Suppressor macrophage treated with lipopolysaccharide for 1 hour (primary cell): ENCODE measurements at places on chromosomes 2 and 18.

- peak; percentile 69 for DNase-seq
These were observed 61.9 kb upstream of the CREB1 start for GRCh38 chr2:207467716-207468347.

GRCh38 chr2:99180755-99181623, at the start of the genes MITD1 and MRPL30:
Gene MITD1, minus strand, starts transcription at chr2:99181058. Its CDS starts 77 bp downstream, at chr2:99180981.
Gene MRPL30, plus strand, starts transcription at chr2:99181184. Its CDS starts 5,020 bp downstream, at chr2:99186204.
- peak; percentile 97 for DNase-seq

- DNase-seq = no peak
These were observed 742.6 kb upstream of the HS6ST1 start for GRCh38 chr2:129061069-129061768.

GRCh38 chr18:63320975-63321265, 1.4 kb upstream of the BCL2 start:
- DNase-seq = no peak

DNA sequence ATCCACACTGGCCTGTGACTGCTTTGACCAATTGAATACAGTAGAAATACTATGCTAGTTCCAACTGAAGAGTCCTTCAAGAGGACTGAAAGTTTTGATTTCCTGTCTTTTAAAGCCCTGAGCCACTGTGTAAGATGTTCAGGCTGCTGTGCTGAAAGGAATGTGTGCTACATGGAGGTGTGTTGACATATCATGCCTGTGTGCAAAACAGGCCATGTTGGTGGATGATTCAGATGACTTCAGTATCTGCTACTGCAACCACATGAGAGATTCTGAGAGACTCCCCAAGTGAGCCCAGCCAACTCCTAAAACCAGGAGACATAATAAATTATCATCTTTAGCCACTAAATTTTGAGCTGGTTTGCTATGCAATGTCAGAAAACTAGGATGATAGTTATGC, 662.9 kb downstream of the ZEB2 start:
- DNase-seq = no peak

GRCh38 chr2:128214251-128214650, 104.4 kb downstream of the HS6ST1 start:
- DNase-seq = no peak
